ENCODE measurements at places on chromosomes 5 and 9.
A peak's percentile ranks its signal among the peaks of the same experiment; 100 is the strongest.

- no peak for DNase-seq
Measured at GRCh38 chr5:158142156-158142555, 283.2 kb upstream of the CLINT1 start.

GRCh38 chr9:95574176-95574575, 57.4 kb upstream of the PTCH1 start:
- peak; percentile 34 for DNase-seq

- DNase-seq: no peak
Measured at GRCh38 chr9:107226421-107226820, 56.7 kb upstream of the RAD23B start.

DNA sequence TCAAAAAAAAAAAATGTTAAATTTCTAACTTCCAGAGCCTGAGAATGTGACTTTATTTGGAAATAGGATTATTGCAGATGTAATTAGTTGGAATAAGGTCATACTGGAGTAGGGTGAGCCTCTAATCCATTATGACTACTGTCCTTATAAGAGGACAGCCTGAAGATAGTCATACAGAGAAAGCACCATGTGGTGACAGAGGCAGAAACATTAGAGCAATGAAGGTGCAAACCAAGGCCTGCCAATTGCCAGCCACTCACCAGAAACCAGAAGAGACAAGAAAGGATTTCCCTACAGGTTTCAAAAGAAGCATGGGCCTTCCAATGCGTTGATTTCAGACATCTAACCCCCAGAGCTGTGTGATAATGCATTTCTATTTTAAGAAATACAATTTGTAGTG, 659.2 kb upstream of the CHD1 start:
- no peak for DNase-seq

GRCh38 chr5:180901319-180902009, 2.5 kb downstream of the BTNL8 start:
- no peak for DNase-seq

- DNase-seq: no peak
Measured at GRCh38 chr9:89491694-89492093, 6.2 kb downstream of the SEMA4D start.

DNA sequence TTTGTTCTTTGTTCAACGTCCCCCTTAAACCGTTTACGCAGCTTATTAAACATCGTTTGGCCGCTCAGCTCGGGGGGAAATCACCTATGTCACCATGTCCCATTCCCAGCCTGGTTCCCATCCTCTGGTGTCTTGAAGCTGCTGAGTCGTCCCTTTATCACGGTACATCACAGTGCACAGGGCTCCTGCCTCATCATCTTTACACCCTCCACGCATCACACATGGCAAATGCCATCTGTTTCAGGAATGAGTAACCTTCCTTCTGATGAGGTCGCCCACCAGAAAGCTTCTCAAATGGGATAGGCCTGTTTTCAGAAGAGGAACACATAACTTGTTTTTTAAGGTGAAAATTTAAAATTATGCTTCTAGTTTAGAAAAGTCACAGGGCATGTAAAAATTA, 7.9 kb upstream of the LHX6 start:
- no peak for DNase-seq

DNA sequence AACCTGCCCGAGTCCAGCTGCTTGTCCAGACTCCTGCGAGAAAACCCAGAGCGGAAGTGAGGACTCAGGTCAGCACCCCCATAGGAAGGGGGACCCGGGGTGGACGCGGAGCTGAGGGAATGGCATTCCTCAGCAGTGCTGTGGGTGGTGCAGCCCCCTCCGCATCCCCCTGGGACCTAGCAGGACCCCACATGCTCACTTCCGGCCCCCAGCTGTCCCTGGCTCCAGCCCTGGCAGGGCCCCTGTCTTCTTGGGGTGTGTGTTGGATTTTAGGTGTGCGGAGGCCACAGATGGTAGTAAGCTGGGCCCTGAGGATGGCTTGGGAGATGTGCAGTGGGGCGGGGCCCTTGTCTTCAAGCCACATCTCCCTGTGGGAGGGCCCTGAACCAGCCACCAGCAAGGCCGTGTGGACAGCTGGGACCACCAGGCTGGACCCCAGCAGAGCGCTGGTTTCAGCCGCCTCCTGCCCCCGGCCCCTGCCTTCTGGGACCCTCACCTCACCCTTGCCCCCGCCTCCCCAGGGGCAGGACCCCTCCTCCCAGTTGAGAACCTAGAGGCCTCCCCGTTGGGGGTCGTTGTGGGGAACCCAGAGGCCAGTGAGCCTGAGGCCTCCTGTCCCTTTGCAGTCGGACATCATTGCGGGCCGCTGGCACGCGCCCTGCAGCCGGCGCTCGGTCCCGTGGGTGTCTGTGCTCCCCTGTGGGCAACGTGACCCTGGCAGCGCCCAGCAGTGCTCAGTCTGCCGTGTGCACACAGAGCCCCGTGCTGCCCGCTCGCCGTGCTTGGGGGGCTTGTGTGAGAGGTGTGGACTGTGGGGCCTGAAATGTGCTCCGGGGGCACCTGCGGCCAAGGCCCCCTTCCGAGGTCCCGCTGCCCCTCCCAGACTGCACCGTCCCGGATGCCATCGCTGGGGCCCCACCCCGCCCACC, 10.8 kb upstream of the SLC9A3 start:
- no peak for DNase-seq

DNA sequence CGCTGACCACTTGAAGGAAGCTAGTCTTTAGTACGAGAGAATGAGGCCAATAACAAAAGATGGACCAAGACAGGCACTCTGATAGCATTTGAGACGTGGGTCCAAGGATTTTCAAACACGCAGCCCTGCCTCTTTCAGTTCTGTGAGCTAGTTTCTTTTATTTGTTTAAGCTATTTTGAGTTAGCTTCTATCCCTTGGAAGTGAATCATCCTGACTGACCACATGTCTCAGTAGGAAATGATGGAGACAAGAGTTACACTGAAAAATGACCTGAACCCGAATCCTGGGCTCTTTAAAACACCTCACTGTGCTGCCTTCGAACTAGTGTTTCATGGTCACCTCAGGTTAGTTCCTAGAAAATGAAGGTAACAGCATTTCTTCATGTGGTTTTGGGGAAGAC, 9.9 kb downstream of the TEK start:
- no peak for DNase-seq

DNA sequence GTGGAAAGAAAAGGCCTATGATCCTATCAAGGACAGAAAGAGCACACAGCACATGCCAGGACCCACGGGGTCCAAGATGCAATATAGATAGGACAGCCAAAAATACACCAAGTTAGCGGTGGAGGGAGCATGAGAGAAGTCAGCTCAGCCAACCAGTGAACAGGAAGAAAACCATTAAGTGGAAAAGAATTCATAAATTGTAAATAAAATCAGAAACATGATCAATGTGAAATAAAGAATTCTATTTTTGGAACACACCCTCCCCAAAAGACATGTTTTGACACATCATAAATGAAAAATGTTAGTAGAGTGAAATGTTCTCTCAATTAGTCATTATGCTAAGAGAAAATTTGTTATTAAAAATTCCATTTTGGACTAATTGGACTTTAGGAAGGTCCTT, 35.6 kb downstream of the ATPSCKMT start:
- DNase-seq: no peak

DNA sequence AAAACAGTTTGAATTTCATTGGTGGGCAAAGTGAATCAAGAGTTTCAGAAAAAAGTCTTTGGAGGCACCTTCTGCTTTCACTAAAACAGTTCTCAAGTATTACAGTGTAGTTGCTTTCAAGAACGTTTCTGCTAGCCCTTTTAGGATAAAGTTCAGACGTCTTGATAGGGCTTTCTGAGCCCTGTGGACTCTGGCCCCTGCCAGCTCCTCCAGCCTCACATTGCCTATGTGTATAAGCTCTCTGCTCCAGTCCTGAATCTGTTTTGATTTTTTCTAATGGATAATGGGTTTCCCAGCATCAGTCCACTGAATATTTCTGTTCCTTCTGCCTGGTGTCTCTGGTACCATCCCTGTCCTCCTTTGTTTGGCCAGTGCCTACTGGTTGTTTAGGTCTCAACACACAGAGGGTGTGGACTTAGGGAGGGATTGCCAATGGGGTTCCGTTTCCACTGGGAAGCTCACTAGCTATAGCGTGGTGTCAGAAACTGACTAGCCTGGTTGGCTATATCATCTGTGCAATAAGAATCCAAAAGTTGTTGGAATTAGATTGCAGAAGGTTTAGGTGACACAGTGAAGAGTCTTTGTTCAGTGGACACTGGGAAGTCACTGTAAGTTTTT, 26.4 kb downstream of the ARHGAP26 start:
- no peak for DNase-seq

GRCh38 chr5:1490376-1490775, 33.4 kb downstream of the LPCAT1 start:
- DNase-seq: no peak

DNA sequence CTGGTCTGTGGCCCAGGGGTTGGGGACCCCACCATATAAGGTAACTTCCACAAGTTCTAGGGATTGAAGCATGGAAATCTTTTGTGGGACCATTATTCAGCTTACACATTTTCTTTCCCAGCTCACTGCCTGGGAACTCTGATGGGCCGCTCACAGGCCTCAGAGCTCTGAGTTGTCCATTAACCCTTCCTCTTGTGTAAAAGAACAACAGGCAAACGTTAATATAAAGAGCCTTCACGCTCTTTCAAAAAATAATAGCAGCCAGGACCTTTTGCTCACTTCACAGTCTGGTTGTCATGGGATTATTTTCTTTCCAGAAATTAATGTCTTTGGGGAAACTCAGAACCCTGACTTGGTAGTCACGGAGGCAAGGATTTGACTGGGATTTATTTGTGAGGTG, 443.3 kb downstream of the AGTPBP1 start:
- no peak for DNase-seq

- DNase-seq: no peak
Measured at GRCh38 chr9:77965445-77966123, 66.0 kb downstream of the GNAQ start.

GRCh38 chr5:176748073-176748966, 62.0 kb upstream of the UNC5A start:
- peak; percentile 9 for DNase-seq

DNA sequence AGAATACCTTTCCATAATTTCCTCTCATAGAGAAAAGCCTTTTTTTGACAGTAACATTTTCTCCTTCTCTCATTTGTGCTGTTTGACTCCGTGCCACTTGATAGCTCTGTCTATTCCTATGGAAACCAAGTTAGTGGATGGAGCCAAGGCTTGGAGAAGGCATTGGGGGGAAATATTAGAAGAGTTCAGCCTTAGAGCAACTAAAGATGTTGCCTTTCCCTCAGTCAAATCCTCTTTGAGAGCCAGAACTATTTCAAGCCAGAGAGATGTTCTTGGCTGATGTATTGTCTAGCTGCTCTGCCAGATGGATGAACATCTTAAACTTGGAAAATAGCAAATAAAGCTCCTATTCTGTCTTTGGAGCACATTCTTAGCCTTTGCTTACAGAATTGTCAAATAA, 112.4 kb downstream of the INVS start:
- DNase-seq: no peak

- DNase-seq: no peak
Measured at GRCh38 chr9:8961186-8961851, 1161.7 kb upstream of the DMAC1 start.

DNA sequence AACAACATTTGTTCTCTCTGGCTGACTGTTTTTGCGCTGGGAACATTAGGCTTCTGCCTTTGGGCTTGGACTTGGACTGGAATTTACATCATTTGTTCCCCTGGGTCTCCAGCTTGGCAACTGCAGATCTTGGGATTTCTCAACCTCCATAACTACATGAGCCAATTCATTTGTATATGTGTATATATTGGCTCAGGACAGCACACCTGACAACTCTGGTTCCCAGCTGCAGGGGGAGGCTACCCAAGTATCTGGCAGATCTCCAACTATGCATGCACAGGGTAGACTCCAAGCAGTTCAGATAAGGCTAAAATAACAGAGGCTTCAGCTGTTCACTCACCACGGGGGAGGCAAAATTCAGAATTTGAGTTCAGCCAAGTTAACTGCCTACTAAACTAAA, 31.6 kb upstream of the F2RL1 start:
- DNase-seq: no peak

GRCh38 chr5:124453221-124454051, 293.0 kb downstream of the ZNF608 start:
- DNase-seq: no peak

DNA sequence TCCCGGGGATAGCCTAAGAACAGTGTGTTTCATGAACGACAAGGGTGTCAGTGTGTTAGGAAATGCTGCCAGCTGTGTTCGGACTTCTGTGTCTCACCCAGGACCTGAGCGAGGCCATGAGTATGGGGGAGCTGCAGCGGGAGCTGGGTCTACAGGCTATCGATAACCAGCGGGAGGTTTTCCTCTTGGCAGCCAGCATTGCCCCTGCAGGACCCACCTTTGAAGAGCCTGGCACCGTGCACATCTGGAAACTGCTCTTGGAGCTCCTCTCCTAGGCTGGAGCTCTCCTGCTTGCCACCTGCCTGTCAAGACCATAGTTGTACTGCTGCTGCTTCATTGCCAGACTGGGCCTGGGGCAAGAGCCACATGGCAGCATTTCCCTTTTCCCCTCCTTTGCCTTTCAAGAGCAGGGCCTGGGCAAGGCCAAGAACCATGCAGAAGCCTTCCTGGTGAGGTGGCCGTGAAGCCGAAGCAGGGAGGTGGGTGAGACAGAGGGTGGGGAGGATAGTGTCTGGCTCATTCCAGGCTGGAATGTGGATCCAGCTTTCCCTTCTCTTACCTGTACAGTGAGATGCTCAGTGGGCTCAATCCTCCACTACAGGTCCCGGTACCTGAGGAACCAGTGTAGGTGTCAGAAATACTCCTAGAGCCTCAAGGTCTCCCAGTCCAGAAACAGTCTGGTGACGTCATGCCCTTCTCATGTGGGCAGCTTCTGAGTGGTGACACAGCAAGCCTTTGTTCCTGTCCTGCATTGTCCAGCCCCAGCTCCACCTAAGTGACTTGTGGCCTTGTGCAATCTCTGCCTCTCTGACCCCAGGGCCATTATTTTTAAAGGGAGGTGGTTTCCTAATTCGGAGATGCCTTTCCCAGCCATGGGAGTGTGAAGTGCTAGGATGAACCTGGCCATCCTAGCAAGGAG, 6.6 kb downstream of the ARL10 start:
- DNase-seq: no peak

- no peak for DNase-seq
Measured at GRCh38 chr9:137325799-137326198, 23.7 kb upstream of the NRARP start.

DNA sequence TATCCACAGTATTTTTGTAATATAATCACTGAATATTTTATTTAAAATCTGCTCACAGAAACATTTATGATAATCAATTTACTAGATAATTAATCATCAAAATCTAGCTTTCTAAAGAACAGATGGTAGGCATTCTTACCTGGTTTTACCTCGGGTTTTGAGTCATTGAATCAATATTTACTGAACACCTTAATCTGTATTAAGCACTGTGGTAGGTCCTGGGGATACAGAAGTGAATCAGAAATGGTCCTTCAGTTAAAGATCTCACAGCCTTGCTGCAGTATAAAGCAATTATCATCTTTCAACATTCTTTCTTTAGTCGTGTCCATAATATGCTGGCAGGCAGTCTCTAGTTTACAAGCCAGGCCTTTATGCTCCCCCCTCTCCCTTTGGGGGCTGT, 2.0 kb upstream of the MEIKIN start:
- no peak for DNase-seq

GRCh38 chr9:126991183-126991582, 76.6 kb downstream of the RALGPS1 start:
- DNase-seq: no peak
